ENCODE measurements at places on chromosomes 1 and 21. TPM values are rescaled to one million over a fixed set of nuclear protein-coding genes. Genes with fewer than 3 reads are reported as not detected.
A peak's percentile ranks its signal among the peaks of the same experiment; 100 is the strongest.

Gene TIMM17A
- total RNA-seq, result 31.8 TPM

Gene KIF17
- total RNA-seq, result 1.5 TPM

Gene TMEM52
- 0.82 TPM for total RNA-seq

Gene KANK4
- total RNA-seq, result 2.9 TPM

Gene SNX27
- total RNA-seq, result 74.6 TPM

Gene ACKR1
- total RNA-seq, result 4.2 TPM

Gene MTARC1
- total RNA-seq, result 11.3 TPM

Gene LDLRAP1
- 3.1 TPM for total RNA-seq

Gene KLHDC7A
- total RNA-seq, result not detected

GRCh38 chr21:41973861-41974751 lies 20.3 kb upstream of the C2CD2 start:
- DNase-seq, result no peak

DNA sequence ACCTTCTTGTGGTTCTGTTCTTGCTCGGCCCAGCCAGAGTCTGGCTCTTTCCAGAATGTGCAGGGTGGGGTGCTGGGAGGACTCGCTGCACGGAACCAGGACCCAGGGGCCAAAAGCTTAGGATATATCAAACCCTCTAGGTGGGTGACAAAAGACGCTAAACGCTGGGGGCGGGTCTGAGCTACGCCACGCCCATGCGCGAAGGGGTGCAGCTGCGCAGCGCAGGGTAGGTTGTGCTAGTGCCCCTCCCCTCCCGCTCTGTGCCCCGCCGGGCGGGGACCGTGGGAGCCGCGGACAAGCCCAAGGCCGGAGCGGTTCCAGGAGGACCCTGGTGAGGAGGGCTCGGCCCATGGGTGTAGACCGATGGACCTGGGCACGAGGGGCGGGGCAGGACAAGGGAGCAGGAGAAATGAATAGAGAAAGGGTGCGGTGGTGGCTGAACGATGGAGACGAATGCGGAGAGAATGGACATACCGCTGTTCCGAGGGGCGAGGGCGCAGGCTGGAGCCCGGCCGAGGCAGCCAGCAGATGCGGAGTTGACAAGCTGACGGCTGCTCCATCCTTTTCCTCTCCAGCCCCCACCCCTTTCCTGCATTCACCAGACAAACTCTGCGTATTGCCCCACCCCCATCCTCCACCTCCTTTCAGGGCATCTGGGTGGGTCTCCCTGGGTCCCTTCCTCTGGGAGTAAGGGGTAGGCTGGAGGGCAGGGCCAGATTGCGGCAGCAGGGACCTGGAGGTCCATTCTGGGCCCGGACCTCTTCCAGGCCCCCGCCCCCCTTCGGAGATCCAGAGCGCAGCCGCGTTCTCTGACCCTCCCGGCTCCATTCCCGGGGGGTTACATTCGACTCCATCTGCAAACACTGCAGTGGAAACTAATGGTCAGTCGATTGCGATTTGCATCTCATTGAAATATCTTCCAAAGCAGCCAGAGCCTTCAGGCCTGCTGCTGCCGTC lies at the start of gene RUSC1:
RUSC1 (plus strand) TSS at position 234 of the 957 bp plus-strand sequence. CDS start 880 bp downstream, outside the sequence.
- DNase-seq, result peak; percentile 96

- DNase-seq, result peak; percentile 86
Observed at GRCh38 chr1:960363-961131, at the start of gene KLHL17. KLHL17 (plus strand) TSS chr1:960584; CDS start chr1:960694, 110 bp downstream.

DNA sequence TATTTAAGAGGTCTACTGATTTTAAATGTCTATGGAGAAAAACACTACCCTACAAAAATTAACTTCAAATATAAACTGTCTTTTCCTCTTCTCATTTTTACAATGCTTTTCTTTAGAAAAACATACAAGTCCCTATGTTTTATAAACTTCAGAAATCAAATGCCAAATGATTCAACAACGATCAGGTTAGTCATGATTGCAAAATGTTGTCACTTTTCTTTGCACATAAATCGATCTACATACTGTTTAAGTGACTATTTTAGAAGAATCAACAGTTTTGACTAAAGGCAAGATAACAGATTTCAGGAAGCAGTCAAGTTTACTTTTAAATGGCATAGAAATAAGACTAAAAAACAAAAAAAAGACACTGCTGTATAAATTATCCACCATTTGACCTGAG lies 168.7 kb downstream of the GPATCH2 start:
- DNase-seq, result no peak

GRCh38 chr1:153291514-153291913 lies 21.2 kb downstream of the PGLYRP3 start:
- no peak for DNase-seq

- no peak for DNase-seq
Observed at GRCh38 chr1:20233394-20233793, 47.1 kb upstream of the PLA2G2C start.

DNA sequence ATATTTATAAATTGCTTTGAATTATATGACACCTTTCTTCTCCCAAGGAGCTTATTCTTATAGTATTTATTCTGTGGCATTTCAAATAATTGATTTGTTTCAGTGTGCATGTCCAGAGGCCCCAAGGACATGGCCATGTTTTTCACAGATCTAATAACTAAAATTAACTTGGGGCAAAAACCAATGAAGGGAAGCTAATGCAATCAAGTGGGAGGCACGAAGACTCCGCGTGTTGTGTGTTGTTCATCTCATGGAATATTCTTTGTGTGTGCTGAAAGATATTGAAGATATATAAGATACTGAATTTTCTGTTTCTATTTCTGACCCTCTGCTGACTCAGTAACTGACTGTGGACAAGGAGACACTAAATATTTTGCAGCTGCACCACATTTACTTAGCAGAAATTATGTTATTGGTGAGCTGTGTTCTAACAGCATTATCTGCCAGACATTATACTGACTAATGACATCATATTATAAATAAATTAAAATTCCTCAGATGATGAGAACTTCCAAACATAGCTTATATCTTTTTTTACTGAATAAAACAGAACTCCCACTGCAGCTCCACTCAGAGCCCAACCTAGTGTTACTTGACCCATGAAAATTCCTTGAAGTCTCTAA lies 519.3 kb upstream of the CXADR start:
- no peak for DNase-seq

DNA sequence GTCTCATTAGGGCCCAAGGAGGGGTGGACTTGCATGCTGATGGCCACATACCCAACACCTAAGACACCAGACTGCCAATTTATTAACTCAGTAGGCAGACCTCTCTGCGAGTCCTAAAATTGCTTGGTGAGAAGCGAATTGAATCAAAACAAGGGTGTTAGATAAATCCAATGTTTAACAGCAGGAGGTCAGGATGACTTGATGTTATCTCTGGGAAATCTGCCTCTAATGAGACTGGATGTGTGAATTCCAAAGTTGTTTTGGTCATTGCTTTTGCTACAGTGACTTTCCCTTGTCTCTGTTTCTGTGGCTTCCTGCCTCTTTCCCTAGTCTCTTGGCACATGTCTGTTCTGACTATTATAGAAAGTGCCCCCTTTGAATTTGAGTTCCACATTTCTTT lies 20.8 kb downstream of the MTR start:
- DNase-seq, result no peak

GRCh38 chr1:11908095-11908675 lies 18.0 kb downstream of the KIAA2013 start:
- peak; percentile 60 for DNase-seq

GRCh38 chr21:36288651-36289243 lies 31.2 kb upstream of the MORC3 start:
- DNase-seq, result no peak

GRCh38 chr1:9877962-9878361 lies 32.1 kb downstream of the CTNNBIP1 start:
- no peak for DNase-seq

GRCh38 chr1:213982289-213982671 lies 5.5 kb upstream of the PROX1 start:
- no peak for DNase-seq

- DNase-seq, result no peak
Observed at GRCh38 chr1:56218023-56218422, 361.3 kb downstream of the PLPP3 start.

DNA sequence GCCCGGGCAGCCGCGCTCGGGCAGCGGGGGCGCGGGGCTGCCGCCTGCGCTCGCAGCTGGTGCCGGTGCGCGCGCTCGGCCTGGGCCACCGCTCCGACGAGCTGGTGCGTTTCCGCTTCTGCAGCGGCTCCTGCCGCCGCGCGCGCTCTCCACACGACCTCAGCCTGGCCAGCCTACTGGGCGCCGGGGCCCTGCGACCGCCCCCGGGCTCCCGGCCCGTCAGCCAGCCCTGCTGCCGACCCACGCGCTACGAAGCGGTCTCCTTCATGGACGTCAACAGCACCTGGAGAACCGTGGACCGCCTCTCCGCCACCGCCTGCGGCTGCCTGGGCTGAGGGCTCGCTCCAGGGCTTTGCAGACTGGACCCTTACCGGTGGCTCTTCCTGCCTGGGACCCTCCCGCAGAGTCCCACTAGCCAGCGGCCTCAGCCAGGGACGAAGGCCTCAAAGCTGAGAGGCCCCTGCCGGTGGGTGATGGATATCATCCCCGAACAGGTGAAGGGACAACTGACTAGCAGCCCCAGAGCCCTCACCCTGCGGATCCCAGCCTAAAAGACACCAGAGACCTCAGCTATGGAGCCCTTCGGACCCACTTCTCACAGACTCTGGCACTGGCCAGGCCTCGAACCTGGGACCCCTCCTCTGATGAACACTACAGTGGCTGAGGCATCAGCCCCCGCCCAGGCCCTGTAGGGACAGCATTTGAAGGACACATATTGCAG lies 3.0 kb downstream of the ARTN start:
- DNase-seq, result peak; percentile 35

DNA sequence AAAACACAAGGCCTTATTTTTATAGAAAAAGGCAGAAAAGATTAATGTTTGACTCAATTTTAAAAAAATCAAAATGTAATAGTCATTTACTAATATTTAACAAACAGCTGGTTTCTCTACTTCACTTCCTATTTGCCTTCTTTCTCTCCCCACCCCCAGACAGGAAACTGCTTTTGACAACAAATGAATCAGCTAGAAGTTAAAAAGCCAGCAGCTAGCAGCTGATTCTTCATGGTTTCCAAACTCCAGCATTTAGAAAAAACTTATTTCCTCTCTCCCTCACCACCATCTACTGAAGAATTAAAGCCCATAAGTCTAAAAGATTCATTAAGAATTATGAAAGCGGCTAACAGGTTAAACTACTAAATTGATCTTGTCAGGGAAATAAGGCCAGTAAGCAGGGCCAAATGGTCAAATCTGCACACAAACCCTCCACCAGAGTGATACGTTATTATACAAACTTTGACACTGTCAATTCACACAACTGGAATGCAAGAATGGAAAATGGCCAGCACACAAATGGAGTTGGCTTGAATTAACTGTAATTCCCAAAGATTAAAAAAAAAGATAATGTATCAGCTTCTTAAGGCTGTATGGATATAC lies 4.0 kb downstream of the WDR26 start:
- DNase-seq, result no peak

DNA sequence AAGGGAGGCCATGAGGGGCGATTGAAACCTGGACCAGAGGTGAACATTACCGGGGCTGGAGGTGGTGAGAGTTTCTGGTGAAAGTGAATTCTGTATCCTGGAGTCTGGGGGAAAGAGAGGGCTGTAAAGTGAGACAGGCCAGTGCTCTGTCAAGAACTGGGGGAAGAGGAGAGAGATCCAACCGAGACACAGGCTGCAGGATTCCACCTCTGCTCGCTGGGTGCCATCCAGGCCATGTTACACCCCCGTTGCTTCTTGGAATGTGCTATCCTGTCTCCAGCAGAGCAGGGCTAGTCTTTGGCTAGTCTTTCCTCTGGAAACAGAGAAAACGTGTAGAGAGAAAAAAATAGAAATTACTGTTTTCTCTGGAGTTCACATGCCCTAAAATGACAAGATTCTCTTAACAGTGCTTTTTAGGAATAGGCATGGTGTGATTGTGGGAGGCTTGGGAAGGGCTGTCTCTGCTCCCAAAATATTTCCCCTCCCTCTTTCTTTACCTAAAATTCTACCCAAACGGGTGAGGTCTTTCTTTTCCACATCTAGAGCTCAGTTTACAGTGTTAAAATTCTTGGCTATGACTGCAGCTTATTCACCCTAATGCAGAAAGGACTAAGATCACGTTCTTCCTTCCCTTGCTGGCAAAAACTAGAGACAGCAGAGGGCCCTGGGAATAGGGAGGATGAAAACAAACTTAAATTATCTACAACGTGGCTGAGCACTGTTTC lies 16.5 kb upstream of the OVAAL start:
- peak; percentile 15 for DNase-seq

GRCh38 chr1:153548722-153549688 lies at the start of gene S100A3:
S100A3 (minus strand) TSS chr1:153549258; CDS start chr1:153548485, 773 bp downstream.
- DNase-seq, result no peak

DNA sequence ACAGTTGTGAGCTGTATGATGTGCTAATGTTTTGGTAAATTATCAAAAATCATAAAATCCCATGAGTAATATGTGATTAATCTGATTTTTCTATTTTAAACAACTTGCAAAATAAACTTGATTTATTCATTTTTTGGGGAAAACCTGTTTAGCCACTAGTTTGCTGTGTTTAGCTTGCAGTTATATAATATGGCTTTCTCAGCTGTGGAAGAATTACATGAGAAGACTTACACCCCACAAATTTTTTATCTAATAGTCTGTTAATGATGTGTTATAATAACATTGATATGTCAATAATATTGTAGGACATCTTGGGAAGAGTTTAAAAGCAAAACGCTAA lies 2.4 kb upstream of the ERRFI1 start:
- DNase-seq, result no peak

- DNase-seq, result no peak
Observed at GRCh38 chr1:119838236-119838635, 27.0 kb upstream of the REG4 start.

GRCh38 chr21:42112238-42112637 lies 41.1 kb downstream of the UMODL1 start:
- no peak for DNase-seq

- no peak for DNase-seq
Observed at GRCh38 chr1:118636004-118636403, 352.1 kb downstream of the TBX15 start.

DNA sequence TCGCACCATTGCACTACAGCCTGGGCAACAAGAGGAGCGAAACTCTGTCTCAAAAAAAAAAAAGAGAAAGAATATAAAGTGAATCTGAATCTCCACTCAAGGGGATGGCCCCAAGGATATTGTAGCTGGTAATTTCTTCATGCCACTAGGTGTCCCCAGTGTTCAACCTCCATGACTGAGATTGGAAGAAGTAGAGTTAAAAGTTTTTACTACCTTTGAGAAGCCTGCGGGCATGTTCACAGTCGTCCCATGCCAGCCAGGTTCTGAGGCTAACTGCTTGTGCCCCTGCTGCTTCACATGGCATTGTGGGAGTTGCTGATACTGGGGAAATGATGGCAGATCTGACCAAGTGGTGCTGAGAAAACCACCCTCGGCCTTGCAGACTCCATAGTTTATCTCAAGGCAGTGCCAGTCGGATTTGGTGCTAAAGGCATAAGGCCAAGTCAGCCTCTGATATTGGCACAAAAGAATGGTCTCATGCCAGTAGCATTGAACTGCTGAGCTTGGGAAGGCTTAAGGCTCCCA lies 10.8 kb upstream of the SHISA4 start:
- DNase-seq, result peak; percentile 47

DNA sequence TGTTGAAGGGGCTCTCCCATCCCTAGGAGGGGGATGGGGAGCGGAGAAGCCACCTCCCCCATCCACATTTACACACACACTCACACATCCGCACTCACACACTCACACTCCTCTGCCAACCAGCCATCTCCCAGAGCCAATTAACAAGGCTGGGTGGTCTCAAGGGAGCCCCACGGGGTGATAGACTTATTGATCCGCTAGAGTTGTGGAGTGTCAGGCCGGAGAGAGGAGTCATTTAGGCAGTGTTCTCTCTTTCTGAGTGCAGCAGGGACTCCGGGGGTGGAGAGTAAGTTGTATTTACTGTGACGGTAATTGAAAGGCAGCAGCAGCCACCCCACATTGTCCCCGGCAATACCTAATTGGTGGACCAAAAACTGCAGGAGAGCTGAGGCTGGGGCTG lies 61.6 kb downstream of the KLHDC7A start:
- no peak for DNase-seq
